ENCODE measurements at places on chromosomes 2 and 18. TPM values are rescaled to one million over a fixed set of nuclear protein-coding genes. Genes with fewer than 3 reads are reported as not detected.

Gene STAM2
- total RNA-seq = 23.9 TPM

Gene DIPK1C
- total RNA-seq = 0.28 TPM

Gene C2orf81
- 1.2 TPM for total RNA-seq

Gene KRTCAP3
- total RNA-seq = 1.8 TPM

Gene TUBA3E
- total RNA-seq = not detected

Gene INHA
- total RNA-seq = not detected

Measured in omental fat pad (tissue), 4 donors.